WTC11 (cell line): ENCODE measurements at places on chromosomes 12 and 14.
A peak's percentile ranks its signal among the peaks of the same experiment; 100 is the strongest.

DNA sequence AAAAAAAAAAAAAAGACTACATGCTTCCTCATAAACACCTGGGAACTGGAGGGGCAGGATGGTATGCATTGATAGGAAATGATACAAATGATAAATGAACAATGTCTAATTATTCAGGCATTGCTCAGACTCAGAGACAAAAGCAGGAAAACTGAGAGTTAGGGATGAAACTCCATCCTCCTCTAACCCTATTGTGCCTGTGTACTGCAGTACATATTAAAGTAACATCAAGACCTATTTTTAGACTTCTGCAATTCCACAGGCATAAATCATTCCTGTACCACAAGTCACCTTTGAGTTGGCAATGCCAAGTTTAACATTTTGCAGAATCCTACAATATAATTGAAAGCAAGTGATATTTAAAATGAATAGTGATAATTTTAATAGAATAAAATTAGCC is 156.5 kb upstream of the USP15 start:
- DNase-seq, result no peak
- H3K4me1 ChIP-seq, result peaks cover 51% of the 10 kb centered on the region
- no peak overlapping the region for H3K27ac ChIP-seq
- H3K36me3 ChIP-seq, result no peaks in the 10 kb centered on the region

- no peak overlapping the region for H3K27ac ChIP-seq
- H3K4me3 ChIP-seq, result no peak overlapping the region
- DNase-seq, result no peak
- H3K36me3 ChIP-seq, result no peaks in the 10 kb centered on the region
- H3K27me3 ChIP-seq, result peaks cover 52% of the 10 kb centered on the region
These were observed 8.6 kb downstream of the ARHGAP9 start for GRCh38 chr12:57470970-57471656.

GRCh38 chr12:1161197-1161596 is 170.2 kb downstream of the ERC1 start:
- no peak overlapping the region for H3K27ac ChIP-seq
- H3K4me1 ChIP-seq, result no peaks in the 10 kb centered on the region
- DNase-seq, result no peak
- no peak overlapping the region for H3K4me3 ChIP-seq
- H3K27me3 ChIP-seq, result no peaks in the 10 kb centered on the region

- H3K27me3 ChIP-seq, result no peaks in the 10 kb centered on the region
- no peaks in the 10 kb centered on the region for H3K36me3 ChIP-seq
- no peak overlapping the region for H3K27ac ChIP-seq
- no peak overlapping the region for H3K4me3 ChIP-seq
These were observed 248.6 kb upstream of the KRR1 start for GRCh38 chr12:75759842-75760572.

GRCh38 chr12:56193025-56193578 is 3.8 kb upstream of the SMARCC2 start:
- peak; percentile 70 for DNase-seq
- H3K36me3 ChIP-seq, result peaks cover 2% of the 10 kb centered on the region; the same call in 1 of the 2 replicates
- H3K4me3 ChIP-seq, result no peak overlapping the region
- H3K4me1 ChIP-seq, result peaks cover 31% of the 10 kb centered on the region
- peak overlapping the region; percentile 48 for H3K27ac ChIP-seq

DNA sequence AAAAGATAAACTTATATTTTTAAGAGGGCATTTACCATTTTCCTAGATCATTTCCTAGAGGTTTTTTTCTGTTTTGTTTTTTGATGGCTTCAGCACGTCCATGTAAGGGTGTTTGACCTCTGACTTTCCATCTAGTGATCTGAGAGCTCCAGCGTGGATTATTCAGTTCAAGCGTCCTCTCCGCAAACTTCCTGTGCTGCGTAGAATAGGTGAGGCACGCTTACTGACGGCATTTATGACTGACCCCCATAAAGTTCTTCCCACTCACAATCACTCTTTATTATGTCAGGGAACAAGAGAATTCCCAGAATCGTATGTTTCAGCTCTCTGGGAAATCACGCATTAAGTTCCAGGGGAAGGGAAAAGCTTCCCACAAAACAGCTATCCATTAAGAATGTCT is 16.4 kb downstream of the CCDC92 start:
- H3K27me3 ChIP-seq, result peaks cover 83% of the 10 kb centered on the region
- H3K36me3 ChIP-seq, result no peaks in the 10 kb centered on the region
- no peak for DNase-seq
- no peaks in the 10 kb centered on the region for H3K4me1 ChIP-seq
- no peak overlapping the region for H3K4me3 ChIP-seq
- no peak overlapping the region for H3K27ac ChIP-seq

GRCh38 chr12:112685321-112685720 is 106.2 kb upstream of the RPH3A start:
- H3K4me1 ChIP-seq, result no peaks in the 10 kb centered on the region
- no peak overlapping the region for H3K4me3 ChIP-seq
- H3K27ac ChIP-seq, result no peak overlapping the region
- H3K27me3 ChIP-seq, result peaks cover 5% of the 10 kb centered on the region; the same call in 1 of the 2 replicates
- no peak for DNase-seq

DNA sequence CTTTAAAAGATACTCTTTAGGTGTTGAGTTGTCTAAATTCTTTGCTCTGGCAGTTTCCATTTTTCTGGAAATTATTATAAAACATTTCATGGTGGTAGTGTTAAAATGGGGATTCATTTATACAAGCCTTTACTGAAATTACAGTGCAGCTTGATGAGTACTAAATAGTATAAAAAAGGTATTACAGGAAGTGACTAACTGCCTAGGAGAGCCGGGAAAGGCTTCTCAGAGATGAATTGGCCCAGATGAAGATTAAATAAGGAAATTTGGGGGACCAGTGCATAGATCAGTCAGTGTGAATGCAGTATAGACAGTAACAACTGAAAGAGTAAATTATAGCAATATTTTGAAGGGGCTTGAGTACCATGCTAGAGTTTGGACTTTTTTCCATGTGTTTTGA is 7.5 kb downstream of the PSMA6 start:
- no peak for DNase-seq
- H3K36me3 ChIP-seq, result peaks cover 4% of the 10 kb centered on the region; the same call in 1 of the 2 replicates
- peaks cover 10% of the 10 kb centered on the region for H3K4me1 ChIP-seq
- no peak overlapping the region for H3K4me3 ChIP-seq
- H3K27ac ChIP-seq, result no peak overlapping the region

- H3K4me3 ChIP-seq, result no peak overlapping the region
- no peak for DNase-seq
- no peak overlapping the region for H3K27ac ChIP-seq
- H3K36me3 ChIP-seq, result no peaks in the 10 kb centered on the region
- no peaks in the 10 kb centered on the region for H3K27me3 ChIP-seq
These were observed 16.1 kb upstream of the KRT80 start for GRCh38 chr12:52207895-52208294.

DNA sequence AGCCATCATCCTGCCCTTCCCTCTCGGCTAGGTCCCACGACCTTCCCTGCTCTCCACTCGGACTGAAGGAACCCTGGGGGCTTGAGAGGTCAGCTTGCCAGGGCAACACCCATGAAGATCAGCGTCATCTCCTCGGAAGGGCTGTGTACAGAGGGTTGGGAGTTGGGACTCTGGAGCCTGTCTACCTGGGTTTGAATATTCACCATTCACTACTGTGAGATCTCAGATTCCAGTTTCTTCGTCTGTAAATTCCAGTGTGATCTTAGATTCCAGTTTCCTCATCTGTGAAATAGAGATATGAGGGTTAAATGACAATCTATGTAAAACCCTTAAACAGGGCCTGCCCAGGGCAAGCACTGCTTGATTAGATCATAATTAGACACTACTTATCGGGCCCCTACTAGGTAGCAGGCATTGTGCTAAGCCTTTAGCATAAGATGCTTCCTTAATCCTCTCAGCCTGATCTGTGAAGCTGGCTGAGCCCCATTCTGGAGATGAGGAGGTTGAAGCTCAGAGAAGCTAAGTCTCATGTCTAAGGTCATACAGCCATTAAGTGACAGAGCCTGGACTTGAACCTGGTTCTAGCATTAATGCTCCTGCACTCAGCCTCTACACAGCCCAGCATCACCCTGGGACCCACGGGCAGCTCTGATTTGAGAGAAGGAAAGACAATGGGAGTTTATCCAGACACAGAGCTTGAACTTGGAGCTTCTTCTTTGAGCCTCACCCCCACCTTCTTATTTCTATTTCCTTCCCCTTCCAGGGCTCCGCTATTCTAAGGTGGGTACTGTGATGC is 612 bp upstream of the ZDHHC22 start:
- peaks cover 12% of the 10 kb centered on the region for H3K36me3 ChIP-seq
- H3K4me1 ChIP-seq, result peaks cover 66% of the 10 kb centered on the region
- no peak for DNase-seq
- H3K4me3 ChIP-seq, result peak overlapping the region; percentile 88

DNA sequence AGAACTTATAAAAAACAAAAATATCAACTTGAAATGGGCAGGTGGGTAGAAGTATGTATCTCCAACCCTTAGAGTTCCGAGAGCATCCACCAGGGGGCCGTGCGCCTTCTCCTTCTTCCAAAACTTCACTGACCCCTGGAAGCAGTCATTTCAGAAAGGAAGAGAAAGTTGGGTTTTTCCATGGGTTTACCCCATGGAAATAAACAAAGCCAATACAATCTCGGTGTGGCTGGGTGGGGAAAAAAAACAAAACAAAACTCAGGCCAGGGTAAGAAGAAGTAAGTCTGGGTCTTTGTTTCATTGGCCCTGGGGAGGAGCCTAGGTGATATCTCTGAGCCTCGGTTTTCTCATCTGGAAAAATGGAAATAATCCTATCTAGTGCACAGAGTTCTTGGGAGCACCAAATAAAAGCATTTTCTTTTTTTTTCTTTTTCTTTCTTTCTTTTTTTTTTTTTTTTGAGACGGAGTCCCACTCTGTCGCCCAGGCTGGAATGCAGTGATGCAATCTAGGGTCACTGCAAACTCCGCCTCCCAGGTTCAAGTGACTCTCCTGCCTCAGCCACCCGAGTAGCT is 33.6 kb upstream of the HNF1A start:
- peak overlapping the region; percentile 68 for H3K27ac ChIP-seq
- H3K27me3 ChIP-seq, result no peaks in the 10 kb centered on the region
- peaks cover 3% of the 10 kb centered on the region for H3K4me1 ChIP-seq
- H3K4me3 ChIP-seq, result no peak overlapping the region
- H3K36me3 ChIP-seq, result no peaks in the 10 kb centered on the region
- peak; percentile 81 for DNase-seq

DNA sequence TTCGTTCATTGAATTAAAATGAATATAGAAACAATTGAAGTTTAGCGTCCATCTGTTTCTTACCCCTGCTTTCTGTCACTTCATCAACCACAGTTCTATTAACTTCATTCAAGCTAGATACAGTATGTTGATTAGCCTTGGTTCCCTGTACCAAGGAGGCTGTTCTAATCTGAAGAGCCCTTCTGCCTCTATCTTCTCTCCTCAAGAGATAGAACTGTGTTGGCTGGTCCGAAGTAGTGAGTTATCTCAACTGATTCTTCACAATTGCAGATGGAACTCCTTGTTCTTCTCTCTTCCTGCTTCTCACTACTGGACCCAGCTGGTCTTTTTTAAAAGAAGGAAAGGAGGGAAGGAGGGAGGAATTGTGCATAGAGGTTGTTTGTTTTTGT is 82.1 kb upstream of the TRAF3 start:
- no peak overlapping the region for H3K4me3 ChIP-seq
- peaks cover 41% of the 10 kb centered on the region for H3K4me1 ChIP-seq
- no peak overlapping the region for H3K27ac ChIP-seq

- no peaks in the 10 kb centered on the region for H3K27me3 ChIP-seq
- peaks cover 24% of the 10 kb centered on the region for H3K36me3 ChIP-seq
- no peak overlapping the region for H3K27ac ChIP-seq
- no peak overlapping the region; the same call in none of the 2 replicates for H3K4me3 ChIP-seq
- peaks cover 23% of the 10 kb centered on the region for H3K4me1 ChIP-seq
These were observed 4.7 kb downstream of the TNFRSF1A start for GRCh38 chr12:6336889-6337853.

- peaks cover 52% of the 10 kb centered on the region for H3K27me3 ChIP-seq
- DNase-seq, result peak; percentile 15
- H3K36me3 ChIP-seq, result no peaks in the 10 kb centered on the region
- H3K4me3 ChIP-seq, result peak overlapping the region; percentile 85
- H3K27ac ChIP-seq, result 0 out of 2 replicates have a peak overlapping the region, but pooled peaks have one; percentile 60
These were observed 1.3 kb upstream of the KCNH5 start for GRCh38 chr14:63046339-63047268.

- H3K4me3 ChIP-seq, result no peak overlapping the region
- H3K36me3 ChIP-seq, result no peaks in the 10 kb centered on the region
- H3K27ac ChIP-seq, result no peak overlapping the region
- no peaks in the 10 kb centered on the region for H3K27me3 ChIP-seq
- H3K4me1 ChIP-seq, result peaks cover 4% of the 10 kb centered on the region
These were observed 7.6 kb upstream of the OVCH1 start for GRCh38 chr12:29505122-29505521.

DNA sequence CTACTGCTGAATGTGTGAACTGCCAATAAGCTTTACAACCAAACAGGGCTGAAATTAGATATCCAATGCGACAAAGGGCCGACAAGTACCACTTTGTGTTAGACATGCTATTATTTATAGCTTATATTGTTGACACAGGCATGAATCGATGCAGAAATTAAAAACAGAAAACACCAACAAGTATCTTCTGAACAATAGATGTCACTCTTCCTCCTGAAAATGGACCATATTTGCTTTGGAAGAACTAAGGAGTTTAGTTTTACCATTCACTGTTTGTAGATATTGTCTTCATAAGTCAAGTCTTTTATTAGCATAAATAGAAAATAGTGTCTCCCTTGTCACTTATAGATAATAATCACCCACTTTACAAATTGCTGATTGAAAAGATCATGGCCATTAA is 86.5 kb downstream of the LRIG3 start:
- no peak overlapping the region for H3K27ac ChIP-seq
- no peak overlapping the region for H3K4me3 ChIP-seq
- H3K36me3 ChIP-seq, result peaks cover 5% of the 10 kb centered on the region; the same call in 1 of the 2 replicates
- no peaks in the 10 kb centered on the region for H3K27me3 ChIP-seq
- DNase-seq, result no peak

DNA sequence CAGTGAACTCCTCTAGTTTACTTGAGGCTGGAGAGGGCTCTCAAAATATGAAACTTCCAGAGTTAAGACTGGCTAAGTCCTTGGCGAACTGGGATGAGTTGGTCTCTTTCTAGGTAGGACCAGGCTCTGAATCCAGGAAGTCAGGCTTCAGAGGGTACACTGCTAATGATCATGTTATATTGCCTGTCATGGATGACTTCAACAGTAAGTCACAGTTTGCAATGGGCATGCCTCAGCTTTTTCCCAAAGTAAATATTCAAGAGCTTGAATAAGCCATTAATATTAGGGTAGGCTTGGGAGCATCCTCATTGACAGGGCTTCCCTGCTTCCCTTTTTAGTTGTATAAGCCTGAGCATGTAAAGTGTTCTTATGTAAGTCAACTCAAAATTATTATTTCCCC is 61.7 kb upstream of the PTHLH start:
- H3K4me1 ChIP-seq, result no peaks in the 10 kb centered on the region
- DNase-seq, result no peak
- H3K4me3 ChIP-seq, result no peak overlapping the region
- H3K27me3 ChIP-seq, result no peaks in the 10 kb centered on the region

DNA sequence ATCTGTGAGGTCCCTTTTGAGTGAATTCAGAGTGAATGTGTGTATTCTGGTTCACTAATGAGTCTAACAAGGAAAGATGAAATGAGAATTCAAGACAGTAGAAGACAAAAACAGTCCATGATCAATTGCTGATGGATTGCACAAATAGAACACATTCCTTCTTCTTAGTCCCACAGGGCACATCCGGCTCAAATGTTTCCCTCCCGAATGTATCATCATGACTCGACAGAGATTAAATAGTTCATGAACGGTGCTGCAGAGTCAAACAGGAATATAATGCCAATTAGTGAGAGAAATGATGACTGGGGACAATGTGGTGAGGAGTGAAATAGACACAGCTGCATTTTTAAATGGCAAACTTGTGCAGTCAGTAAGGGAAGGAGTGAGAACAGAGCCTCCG is 11.5 kb upstream of the SFSWAP start:
- DNase-seq, result no peak
- no peaks in the 10 kb centered on the region; the same call in 1 of the 2 replicates for H3K36me3 ChIP-seq
- H3K4me1 ChIP-seq, result no peaks in the 10 kb centered on the region
- no peak overlapping the region for H3K4me3 ChIP-seq
- peaks cover 7% of the 10 kb centered on the region; the same call in 1 of the 2 replicates for H3K27me3 ChIP-seq
